SK-MEL-5 (cell line): ENCODE measurements at places on chromosomes 4 and X. TPM values are rescaled to one million over a fixed set of nuclear protein-coding genes. Genes with fewer than 3 reads are reported as not detected.

IGFBP7 gene
- 210 and 214 TPM in 2 replicates for total RNA-seq

ART3 gene
- total RNA-seq = 8.5 and 9.7 TPM in 2 replicates

HTR2C gene
- not detected in 2 replicates for total RNA-seq

FGD1 gene
- 6.3 and 7.7 TPM in 2 replicates for total RNA-seq

ETDB gene
- not detected in 2 replicates for total RNA-seq
